ENCODE measurements at places on chromosomes 7 and 10. TPM values are rescaled to one million over a fixed set of nuclear protein-coding genes. Genes with fewer than 3 reads are reported as not detected.

The CRYGN gene
- not detected for total RNA-seq

DNA sequence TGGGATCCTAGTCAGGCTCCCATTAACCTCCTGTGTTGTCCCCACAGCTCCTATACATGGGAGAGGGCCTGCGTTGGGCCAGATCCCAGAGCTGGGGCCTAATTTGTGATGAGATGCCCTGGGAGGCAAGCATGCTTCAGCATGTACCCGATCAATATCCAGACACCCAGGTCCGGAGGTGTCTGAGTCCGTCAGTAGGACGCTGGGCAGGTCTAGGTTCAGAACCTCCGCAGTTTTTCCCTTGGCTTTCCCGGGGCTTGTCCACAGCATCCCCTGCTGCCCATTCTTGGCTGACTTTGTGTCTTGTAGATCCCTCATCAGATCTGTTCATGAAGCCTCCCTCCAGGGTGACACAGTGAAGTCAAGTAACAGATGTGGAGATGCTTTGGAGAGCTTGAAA lies 32.7 kb upstream of the RBAK start:
- DNase-seq = no peak

The SMURF1 gene
- total RNA-seq = 22.2 TPM

DNA sequence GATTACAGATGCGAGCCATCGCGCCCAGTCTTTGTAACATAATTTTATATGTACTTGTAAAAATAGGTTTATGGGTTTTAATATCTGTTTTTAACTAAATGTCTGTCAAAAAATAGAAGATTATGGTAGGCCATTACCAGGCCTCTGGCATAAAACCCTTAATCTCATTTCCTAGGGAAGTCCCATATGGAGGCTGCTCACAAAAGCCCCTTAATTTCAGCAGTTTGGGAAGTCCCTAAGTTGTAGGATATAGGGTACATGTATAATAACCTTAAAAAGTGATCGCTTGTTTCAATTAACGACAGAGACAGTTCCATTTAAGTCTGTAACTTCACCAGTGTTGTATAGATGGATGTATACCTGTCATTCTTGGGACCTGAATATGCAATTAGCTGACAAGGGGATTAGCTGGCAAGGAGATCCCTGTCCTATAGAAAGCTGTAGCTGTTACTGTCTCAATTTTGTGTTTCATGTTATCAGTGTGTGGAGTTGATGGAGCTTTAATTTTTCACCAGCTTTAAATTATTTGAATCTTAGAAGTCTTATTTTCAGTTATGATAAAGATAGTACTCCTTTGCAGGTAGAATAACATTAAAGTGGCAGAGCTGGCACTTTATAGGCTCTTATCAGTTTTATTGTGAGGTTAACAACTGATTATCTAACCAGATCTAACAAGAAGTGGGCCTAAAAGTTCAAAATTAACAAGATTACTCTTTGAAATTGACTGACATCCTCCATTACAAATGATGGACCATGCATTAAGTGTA lies 10.5 kb downstream of the TRIM24 start:
- no peak for DNase-seq

DNA sequence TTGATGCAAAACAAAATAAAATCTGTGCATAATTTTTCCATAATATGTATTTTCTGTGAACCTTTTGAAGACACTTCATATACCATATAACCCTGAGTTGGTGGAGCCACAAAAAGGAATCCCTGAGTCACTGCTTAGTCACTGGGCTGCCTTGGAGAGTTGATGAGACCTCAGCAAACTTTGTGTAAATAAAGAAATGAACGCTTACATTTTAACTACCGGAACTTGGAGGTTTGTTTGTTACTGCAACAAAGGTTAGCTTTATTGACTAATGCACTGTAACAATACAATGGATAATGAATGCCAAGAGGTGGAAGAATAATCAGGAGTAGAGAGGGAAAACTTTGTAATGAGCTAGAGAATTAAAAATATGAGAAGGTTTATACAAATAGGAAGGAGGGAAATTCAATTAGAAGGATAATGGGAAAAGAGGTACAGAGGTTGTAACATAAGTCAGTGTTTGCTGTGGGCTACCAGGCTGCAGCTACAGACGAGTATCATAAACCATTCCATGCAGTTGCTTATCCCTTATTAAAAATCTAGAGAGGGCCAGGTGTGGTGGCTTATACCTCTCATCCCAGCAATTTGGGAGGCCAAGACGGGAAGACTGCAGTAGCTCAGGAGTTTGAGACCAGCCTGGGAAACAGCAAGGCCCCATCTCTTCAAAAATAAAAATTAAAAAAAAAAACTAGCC lies 1042.1 kb downstream of the TYW1 start:
- no peak for DNase-seq

All from HFFc6 (cell line).